Kidney tubule cell (primary cell): ENCODE measurements at places on chromosomes 7 and 10.
A peak's percentile ranks its signal among the peaks of the same experiment; 100 is the strongest.

GRCh38 chr7:1665549-1666316 lies 4.3 kb upstream of the ELFN1 start:
- peak; percentile 3 for DNase-seq

GRCh38 chr10:91345716-91346115 lies 64.4 kb upstream of the HECTD2 start:
- DNase-seq: no peak

- no peak for DNase-seq
Observed at GRCh38 chr10:103188853-103189252, 4.2 kb downstream of the NT5C2 start.

GRCh38 chr10:95480901-95481491 lies 80.2 kb downstream of the SORBS1 start:
- peak; percentile 51 for DNase-seq

GRCh38 chr7:67788669-67789068 lies 792.0 kb downstream of the TYW1 start:
- DNase-seq: no peak

GRCh38 chr10:28601012-28601411 lies 68.1 kb downstream of the WAC start:
- no peak for DNase-seq

GRCh38 chr10:2119316-2119715 lies 382.0 kb upstream of the ADARB2 start:
- DNase-seq: peak; percentile 37

DNA sequence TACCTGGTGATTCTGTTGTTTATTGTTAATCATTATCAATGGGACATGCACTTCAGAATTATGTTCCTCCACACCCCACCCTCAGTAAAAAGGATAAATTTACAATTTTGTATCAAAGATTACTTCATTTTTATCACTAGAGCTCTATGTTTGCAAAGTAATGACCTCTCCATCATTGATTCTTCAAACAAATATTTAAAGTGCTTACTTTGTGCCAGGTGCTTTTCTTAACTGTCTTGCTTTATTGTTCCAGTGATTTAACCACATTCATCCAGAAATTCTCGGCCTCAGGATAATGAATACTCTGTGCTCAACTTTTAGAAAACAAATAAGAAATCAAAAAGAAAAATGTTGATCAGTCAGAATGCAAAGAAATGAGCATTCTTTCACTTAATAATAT lies 144.9 kb upstream of the FOXP2 start:
- DNase-seq: no peak

DNA sequence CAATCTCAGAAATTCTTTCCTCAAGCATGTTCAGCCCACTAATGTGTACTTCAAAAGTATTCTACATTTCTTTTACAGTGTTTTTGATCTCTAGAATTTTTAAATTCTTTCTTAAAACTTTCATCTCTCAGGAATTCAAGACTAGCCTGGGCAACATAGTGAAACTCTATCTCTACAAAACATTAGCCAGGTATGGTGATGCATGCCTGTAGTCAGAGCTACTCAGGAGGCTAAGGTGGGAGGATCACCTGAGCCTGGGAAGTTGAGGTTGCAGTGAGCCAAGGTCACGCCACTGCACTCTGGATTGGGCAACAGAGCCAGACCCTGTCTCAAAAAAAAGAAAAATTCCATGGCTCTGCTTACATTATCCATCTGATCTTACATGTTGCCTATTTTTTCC lies 5.0 kb upstream of the EGFR start:
- peak; percentile 66 for DNase-seq

- no peak for DNase-seq
Observed at GRCh38 chr7:38300175-38300574, 26.7 kb upstream of the TARP start.

GRCh38 chr7:81515009-81515408 lies 254.8 kb downstream of the HGF start:
- DNase-seq: no peak

DNA sequence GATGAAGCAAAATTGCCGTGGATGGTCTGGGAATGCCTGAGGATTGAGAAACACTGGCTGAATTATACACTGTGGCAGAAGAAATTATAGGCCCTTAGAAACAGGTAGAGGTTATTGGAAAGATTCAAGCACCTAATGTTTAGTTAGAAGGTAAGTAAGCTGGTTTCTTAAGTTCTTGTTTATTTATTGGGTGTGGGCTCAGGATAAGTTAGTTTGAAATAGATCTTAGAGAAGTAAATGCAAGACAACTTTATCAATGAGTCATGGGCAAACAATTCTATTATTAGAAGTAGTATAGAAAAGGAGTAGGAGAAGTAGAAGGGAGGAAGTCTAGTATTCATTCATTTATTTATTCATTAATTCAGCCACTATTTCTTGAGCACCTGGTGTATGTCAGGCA lies 96.5 kb downstream of the KAT6B start:
- peak; percentile 47 for DNase-seq

GRCh38 chr10:123571978-123572377 lies 94.2 kb upstream of the GPR26 start:
- DNase-seq: no peak

DNA sequence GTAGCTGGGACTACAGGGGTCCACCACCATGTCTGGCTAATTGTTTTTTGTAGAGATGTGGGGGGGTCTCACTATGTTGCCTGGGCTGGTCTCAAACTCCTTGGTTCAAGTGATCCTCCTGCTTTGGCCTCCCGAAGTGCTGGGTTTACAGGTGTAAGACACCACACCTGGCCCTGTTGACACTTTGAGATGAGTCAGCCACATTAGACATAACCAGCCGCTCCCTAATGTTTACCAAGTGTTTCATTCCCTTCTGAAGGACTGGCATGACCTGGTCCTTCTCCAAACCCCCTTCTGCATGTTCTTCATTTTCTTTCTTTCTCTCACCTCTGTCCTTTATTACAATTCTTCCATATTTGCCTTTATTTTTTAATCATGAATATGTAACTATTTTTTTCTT lies 67.8 kb downstream of the TAF3 start:
- DNase-seq: no peak

DNA sequence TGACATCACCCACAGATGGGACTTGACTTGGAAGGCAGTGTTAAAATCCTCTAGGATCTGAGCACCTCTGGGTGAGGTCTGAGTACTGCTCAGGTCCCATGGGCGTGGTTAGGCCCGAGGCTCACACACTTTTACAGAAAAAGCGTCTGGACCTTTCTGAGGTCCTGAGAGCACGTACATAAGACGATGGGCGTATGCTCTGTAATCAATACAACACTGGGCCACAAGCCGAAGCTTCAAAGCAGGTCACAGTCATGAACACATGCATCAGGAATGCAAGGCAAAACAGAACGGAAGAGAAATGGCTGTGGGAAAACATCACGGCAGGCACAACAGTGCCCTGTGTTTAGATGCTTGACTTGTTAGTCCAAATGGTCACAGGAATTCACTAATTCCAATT lies 112.2 kb downstream of the LARP4B start:
- DNase-seq: peak; percentile 51
